Activated CD8-positive, alpha-beta memory T cell treated with anti-CD3 and anti-CD28 coated beads for 4 hours (primary cell): ENCODE measurements at places on chromosomes 2 and 18.

DNA sequence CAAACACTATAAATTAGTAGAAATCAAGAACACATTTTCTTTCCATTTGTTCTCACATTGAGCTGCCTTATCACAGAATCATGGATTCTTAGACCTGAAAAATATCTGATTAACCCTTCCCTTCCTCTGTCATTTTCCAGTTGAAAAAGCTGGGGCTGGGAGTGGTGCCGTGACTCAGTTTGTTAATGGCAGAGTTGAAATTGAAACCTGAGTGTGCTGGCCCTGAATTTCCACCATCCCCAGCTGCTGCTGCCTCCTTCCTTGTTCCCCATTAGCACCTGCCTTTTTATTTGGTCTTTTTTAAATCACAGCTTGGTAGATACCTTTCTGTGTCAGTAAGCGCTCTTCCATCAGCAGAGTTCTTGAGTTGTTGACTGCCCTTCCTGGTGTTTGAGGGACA is 10.6 kb downstream of the FARP2 start:
- DNase-seq, result no peak

GRCh38 chr2:47064106-47064505 is 91.0 kb downstream of the STPG4 start:
- no peak for DNase-seq

DNA sequence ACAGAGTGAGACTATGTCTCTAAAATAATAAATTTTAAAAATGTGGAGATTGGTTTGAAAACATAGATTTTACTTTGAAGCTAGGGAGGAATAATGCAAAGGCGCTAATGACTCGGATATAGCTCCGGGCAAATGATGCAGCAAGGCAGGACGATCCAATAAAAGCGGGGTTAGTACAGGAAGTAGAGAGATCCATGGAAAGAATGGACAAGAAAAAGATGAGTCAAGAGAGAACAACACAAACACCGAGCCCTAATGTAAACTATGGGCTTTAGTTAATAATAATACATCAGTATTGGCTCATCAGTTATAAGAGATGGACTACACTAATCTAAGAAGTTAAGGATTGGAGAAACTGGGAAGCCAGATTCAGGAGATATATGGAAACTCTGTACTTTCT is 74.5 kb downstream of the QPCT start:
- no peak for DNase-seq

- DNase-seq, result no peak
Observed at GRCh38 chr2:98378196-98378595, 31.9 kb downstream of the CNGA3 start.

DNA sequence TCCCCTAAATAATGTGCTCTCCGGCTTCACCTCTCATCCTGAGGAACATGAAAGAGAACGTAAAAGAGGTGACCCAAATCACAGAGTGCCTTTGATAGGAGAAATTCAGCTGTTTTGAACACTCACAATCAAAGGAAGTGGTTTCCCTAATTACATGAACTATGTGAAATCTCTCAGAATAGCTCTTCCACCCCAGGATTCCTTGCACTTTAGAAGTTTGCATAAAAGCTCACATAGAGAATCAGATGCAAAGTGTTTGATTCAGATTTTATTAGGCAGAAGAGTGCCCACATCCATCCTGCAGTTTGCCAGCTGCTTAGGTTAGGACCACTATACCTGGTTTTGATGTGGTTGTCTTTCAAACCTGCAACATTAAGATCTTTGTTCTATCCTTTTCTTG is 61.0 kb downstream of the MAP3K20 start:
- DNase-seq, result no peak

GRCh38 chr2:236663287-236664101 is 93.9 kb downstream of the ACKR3 start:
- DNase-seq, result no peak

DNA sequence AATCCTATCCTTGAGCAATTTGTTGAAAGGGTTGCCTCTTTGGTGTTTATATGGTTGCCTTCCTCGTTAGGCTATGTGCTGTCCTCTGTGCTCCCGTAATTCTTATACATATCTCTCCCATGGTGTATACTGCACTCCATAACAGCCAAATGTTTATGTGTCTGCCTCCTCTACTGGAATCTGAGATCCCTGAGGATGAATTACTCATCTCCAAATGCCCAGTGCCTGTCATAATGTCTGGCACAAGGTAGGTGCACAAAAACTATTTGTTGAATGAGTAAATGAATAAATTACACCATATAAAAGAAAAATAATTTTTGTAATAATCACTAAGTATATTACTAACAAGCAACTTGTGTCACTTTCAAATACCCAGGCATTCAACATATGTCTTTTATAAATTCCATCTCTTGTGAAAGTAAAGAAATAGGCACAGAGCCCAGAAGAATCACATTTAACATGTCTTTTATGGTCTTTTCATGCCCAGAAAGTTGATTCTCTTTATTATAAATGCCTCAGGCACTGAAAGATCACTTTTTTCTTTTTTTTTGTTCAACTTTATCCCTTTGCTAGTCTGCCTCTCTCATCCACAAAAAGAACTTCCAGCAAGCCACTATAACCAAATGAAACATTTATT is 164.9 kb downstream of the CCDC148 start:
- no peak for DNase-seq

DNA sequence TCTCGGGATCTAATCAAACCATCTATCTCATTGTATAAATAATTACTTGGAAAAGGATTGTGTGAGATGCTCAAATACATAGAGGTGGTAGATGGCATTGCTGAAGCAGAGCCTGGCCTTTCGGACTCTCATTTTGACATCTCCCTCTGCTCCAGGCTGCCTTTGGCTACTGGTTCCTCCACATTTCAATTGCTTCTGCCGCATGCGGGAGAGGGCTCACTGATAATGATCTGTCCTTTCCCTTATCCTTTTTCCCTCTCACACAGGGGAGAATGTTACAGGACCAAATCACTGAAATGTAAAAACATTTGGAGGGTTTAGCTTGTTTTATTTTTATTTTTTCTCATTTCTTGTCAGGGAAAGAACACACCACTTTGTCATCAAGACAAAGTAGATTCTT is 380.6 kb upstream of the UBE2E3 start:
- no peak for DNase-seq

- no peak for DNase-seq
Observed at GRCh38 chr2:238585836-238586821, 159.4 kb downstream of the ASB1 start.

DNA sequence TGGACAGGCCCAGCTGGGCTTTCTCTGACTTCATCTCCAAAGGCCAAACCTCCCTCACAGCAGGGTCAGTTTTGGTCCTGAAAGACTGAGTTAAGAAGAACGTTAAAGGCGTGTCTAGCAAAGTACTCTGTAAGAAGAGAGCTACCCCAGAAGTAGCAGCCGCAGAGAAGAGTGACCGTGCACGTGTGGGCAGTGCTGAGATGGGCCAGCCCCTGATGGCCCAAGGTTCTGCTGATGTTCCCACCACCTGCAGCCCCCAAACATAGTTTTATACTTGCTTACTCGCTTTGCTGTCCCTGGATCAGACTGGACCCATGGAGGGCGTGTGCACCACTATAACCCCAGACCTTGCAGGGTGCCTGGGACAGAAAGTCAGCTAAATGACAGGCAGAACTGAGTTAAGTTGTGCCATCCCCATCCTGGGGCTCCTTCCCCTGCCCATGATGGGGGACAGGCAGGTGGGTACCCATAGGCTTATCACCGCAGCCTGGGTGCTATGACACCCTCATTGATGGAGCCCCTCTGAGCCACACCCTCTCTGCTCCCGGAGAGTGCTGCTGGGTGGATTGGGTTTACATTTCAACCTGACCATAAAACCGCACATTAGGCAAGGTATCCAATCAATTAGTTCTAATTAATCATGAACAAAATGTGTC is 367.3 kb upstream of the HS6ST1 start:
- no peak for DNase-seq
